ENCODE measurements at places on chromosomes 11 and 22.

DNA sequence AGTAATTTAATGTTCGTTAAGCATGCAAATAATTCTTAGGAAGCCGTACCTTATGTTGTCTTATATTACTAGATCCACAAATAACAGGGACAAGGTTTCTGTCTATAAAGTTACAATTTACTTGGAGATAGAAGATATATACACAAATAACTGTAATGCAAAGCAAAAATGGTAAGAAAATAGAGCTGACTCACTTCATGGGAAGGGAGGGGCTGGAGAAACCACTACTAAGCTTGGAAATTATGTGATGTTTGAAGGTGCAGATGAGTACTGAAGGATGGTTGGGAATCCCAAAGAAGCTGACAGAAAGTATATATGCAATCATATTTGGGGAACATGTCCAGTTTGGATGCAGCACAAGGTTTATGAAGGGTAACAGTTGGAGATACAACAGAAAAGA is 4.0 kb downstream of the NPAT start:
- no peak for DNase-seq

- no peak for DNase-seq
Measured at GRCh38 chr11:65086809-65087208, 2.8 kb downstream of the ZFPL1 start.

GRCh38 chr11:68461575-68461917 is 994 bp downstream of the PPP6R3 start:
- no peak for DNase-seq

- DNase-seq: no peak
Measured at GRCh38 chr22:47393191-47393590, 630.7 kb downstream of the TBC1D22A start.

- no peak for DNase-seq
Measured at GRCh38 chr11:41713030-41713429, 253.6 kb upstream of the LRRC4C start.

DNA sequence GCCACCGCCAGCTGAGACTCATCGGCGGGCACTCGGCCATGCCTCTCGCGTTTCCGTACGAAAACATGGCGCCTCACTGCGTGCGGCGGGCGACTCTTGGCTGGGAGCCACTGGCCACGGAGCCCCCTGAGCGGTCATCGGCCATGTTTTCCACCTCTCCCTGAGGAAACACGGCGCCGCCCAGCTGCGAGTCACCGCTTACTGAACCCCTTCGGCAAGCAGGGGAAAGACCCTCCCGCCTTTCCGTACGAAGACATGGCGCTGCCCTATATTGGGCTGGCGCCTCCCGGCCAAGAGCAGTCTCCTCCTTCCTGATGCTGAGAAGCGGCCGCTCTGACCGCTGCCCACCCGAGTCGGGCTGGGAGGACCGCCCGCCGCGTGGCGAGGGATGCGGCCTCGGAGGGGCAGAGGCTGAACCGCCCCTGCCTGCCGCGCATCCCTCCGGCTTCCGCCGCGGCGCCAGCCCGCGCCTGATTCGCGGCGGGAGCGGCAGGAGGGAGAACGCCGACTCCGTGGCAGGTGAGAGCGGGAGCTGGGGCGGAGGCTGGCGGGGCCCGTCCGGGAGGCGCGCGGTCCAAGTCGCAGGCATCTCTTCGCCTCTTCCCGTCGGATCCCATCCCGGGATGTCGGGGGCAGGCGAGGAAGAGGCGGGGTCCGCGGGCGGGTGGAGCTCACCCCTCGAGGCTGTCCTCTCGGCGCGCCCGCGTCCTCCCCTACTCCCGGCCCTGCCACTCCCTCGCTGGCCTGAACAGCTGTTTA is at the start of gene TCP11L1:
Gene TCP11L1, plus strand, starts transcription at position 299 of the 759 bp plus-strand sequence. CDS start 4,202 bp downstream, outside the sequence.
- peak; percentile 85 for DNase-seq

- no peak for DNase-seq
Measured at GRCh38 chr11:120354068-120354467, 17.9 kb downstream of the ARHGEF12 start.

DNA sequence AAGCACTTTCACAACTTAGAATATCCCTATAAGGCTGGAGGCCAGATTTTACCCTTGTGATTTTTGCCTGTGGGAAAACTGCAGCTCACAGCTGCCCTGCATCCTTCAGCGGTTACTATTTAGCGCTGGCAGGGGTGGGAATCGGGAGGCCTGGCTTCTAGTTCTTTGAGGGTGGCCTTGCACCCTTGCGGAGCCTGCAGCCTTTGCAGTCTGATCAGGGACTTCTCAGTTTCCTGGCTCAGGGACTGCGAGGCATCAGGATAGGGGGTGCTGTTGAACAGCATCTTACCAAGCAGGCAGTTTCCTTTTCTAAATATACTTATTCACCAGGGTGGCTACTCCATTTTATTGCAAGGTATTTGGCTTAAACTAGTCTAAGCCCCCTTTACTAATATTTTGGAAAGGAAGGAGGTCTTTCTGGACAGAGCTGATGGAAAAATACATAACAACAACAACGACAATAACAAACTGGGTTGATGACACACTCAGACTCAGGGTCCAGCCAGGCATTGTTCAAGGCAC is 2.9 kb upstream of the APOA1 start:
- no peak for DNase-seq

DNA sequence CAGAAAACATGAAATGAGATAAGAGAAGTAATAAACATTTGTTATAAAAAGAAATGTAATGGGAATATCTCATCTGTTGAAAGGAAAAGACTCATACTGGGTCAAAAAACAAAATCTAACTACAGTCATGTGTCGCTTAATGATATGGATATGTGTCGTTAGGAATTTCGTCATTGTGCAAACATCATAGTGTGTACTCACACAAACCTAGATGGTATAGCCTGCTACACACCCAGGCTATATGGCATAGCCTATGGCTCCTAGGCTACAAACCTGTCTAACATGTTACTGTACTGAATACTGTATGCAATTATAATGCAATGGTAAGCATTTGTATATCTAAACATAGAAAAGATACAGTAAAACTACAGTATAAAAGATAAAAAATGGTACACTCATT is 89.8 kb upstream of the ZC3H12C start:
- no peak for DNase-seq

DNA sequence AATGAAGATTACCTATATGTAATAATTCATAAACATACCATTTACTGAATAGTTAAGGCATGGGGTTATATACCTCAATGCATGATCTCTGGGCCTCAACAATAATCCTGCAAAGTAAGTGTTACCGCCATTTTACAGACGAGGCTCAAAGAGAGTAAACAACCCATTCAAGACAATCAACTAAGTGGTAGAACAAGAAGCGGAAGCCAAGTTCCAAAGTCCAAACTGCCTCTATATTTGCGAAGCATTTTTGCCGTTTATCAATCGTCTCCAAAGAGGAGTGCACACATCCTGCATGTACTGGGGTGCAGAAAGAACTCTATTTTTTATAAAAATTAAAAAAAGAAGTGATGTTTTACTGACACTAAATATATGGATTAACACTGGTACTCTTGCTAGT is 27.5 kb upstream of the P4HA3 start:
- no peak for DNase-seq

GRCh38 chr22:29914165-29914564 is 31.2 kb downstream of the MTMR3 start:
- no peak for DNase-seq

All from activated CD4-positive, alpha-beta T cell treated with anti-CD3 and anti-CD28 coated beads, Interleukin-2, Interleukin-4, amounts not matched to agents 100 ng/mL and 50 ng/mL, durations not matched to agents 16 hours and 8 hours (primary cell).